SK-N-SH (cell line): ENCODE measurements at places on chromosomes 13 and 19. TPM values are rescaled to one million over a fixed set of nuclear protein-coding genes. Genes with fewer than 3 reads are reported as not detected.

- no peak overlapping the region for H3K4me3 ChIP-seq
- H3K27me3 ChIP-seq: no peaks in the 10 kb centered on the region
Measured at GRCh38 chr13:113959198-113959597, 14.7 kb downstream of the C13orf46 start.

DNA sequence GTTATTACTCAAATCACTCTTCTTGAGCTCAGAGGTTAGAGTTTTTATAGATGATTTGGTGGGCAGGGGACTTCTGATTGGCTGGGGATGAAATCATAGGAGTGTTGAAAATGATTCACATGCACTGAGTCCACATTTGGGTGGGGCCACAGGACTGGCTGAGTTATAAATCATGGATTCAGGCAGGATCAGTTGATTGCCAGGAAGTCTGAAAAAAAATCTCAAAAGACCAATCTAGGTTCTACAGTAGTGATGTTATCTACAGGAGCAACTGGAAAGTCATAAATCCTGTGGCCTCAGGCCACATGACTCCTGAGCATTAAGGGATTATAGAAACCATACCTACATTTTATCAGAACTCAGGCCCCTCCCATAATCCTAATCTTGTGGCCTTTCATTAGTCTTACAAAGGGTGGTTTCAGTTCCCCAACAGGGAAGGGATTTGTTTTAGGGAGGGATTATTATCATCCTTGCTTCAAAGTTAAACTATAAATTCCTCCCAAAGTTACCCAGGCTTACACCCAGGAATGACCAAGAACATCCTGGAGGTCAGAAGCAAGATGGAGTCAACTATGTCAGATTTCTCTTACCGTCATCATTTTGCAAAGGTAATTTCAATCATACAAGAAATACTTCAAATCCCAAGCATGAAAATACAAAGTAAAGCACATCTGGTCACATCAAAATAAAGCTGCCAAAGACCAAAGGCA is 5.6 kb upstream of the CCDC70 start:
- no peaks in the 10 kb centered on the region for H3K27me3 ChIP-seq
- DNase-seq: no peak
- no peak overlapping the region for H3K4me3 ChIP-seq
- no peaks in the 10 kb centered on the region for H3K4me1 ChIP-seq

DNA sequence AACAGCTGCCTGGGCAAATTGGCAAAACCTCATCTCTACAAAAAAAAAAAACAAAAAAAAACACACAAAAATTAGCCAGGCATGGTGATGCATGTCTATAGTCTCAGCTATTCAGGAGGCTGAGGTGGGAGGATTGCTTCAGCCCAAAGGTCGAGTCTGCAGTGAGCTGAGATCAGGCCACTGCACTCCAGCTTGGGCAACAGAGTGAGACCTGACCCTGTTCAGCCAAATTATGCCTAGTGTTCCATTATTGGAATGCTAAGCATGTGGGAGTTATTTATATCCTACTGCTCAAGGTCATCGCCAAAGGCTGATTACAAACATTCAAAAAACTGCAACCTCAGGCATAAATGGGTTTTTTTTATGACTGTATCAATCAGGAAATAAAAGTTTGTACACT is 1251.0 kb upstream of the PCDH9 start:
- no peak overlapping the region for H3K4me3 ChIP-seq
- no peaks in the 10 kb centered on the region for H3K36me3 ChIP-seq
- DNase-seq: no peak
- no peaks in the 10 kb centered on the region for H3K4me1 ChIP-seq
- no peak overlapping the region for H3K27ac ChIP-seq

- no peaks in the 10 kb centered on the region for H3K36me3 ChIP-seq
- H3K27me3 ChIP-seq: peaks cover 46% of the 10 kb centered on the region
- peaks cover 2% of the 10 kb centered on the region; the same call in 1 of the 2 replicates for H3K4me1 ChIP-seq
Measured at GRCh38 chr19:6465006-6465405, 935 bp downstream of the CRB3 start.

Gene OR7A5
- polyA plus RNA-seq: not detected in 2 replicates

Gene C19orf38
- polyA plus RNA-seq: 0.05 and 0.15 TPM in 2 replicates
